ENCODE measurements at places on chromosomes 12 and 14.

DNA sequence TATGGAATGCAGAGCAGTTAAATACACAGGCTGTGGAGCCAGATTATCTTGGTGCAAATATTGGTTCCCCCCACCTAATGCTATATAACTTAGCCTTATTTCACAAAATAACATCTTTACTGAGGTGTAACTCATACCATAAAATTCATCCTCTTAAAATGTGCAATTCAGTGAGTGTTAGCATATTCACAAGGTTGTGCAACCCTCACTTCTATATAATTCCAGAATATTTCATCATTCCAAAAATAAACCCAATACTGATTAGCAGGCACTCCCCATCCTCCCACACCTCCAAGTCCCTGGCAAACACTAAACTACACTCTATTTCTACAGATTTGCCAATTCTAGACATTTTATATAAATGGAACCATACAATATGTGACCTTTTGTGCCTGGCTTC lies 116.3 kb upstream of the CNTN1 start:
- DNase-seq = no peak

- no peak for DNase-seq
Measured at GRCh38 chr12:131049002-131049401, 95.3 kb downstream of the ADGRD1 start.

DNA sequence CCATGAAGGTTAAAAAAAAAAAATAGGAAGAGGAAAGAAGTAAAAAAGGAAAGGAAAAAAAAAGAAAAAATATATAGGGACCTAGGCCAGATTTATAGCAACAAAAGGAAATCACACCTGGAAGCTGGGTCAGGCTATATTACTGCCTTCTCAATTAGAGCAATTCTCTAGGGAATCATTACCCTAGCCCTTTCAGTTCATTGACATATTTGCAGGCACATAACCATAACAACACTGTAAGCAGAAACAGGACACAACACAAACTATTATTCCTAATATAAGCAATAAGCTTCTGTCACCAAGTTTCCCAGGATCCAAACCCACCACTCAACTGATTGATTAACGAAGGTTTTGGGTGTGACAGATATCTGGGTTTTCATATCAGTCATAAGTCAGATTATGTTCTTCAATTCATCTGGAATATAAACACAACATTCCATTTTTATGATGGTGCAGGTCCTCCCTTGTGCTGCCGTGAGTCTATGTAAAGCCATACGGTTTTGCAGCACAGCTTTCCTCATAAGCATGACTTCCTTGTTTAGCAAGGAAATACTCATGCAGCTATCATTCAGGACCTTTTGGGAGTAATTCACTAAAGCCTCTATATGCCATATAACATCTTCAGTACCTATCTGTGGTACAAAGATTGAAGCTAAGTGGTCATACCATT lies 4.2 kb downstream of the PCNX4 start:
- no peak for DNase-seq

- no peak for DNase-seq
Measured at GRCh38 chr12:50955697-50956096, 3.4 kb downstream of the HIGD1C start.

GRCh38 chr12:75533239-75533638 lies 21.8 kb upstream of the KRR1 start:
- DNase-seq = no peak

- peak; percentile 95 for DNase-seq
Measured at GRCh38 chr12:124655698-124656516, 88.5 kb upstream of the NCOR2 start.

GRCh38 chr14:69873877-69874780 lies 5.1 kb upstream of the SMOC1 start:
- no peak for DNase-seq

DNA sequence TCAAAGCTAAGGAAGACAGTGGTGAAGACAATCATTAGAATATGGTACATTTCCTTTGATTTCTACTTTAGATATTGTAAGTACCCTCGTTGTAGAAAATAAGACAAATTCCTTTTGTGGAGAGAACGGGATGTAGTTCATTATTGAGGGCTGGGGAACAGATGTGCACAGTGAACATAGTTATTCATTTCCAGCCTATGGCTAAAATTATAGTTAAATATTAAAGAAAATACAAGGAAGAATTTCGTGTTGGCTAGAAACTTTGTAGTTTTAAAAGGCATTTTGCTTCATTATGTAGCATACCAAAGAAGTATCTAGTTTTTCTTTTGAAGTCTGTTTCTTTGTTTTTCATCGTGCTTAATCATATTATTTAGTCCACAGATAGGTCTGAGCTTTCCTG lies 201.8 kb downstream of the ESR2 start:
- no peak for DNase-seq

- no peak for DNase-seq
Measured at GRCh38 chr12:110245369-110245772, 35.7 kb upstream of the ATP2A2 start.

DNA sequence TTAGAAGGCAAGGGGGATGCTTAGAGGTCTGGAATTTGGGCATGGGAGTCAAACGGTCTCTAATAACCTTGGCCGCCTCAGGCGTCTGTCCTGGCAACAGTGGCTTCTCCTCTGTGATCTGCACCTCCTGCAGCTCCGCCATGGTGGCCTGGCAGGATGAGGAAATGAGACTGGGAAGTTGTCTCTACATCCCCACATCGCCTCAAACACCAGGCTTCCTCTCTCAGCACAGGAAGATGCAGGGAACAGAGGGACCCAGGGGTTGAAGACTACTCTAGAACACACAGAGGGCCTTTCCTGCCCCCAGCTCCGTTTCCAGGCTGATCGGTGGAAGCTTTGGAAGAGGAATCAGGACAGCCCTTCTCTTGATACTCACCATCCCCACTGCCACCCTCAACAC lies 1.7 kb downstream of the NDRG2 start:
- no peak for DNase-seq

DNA sequence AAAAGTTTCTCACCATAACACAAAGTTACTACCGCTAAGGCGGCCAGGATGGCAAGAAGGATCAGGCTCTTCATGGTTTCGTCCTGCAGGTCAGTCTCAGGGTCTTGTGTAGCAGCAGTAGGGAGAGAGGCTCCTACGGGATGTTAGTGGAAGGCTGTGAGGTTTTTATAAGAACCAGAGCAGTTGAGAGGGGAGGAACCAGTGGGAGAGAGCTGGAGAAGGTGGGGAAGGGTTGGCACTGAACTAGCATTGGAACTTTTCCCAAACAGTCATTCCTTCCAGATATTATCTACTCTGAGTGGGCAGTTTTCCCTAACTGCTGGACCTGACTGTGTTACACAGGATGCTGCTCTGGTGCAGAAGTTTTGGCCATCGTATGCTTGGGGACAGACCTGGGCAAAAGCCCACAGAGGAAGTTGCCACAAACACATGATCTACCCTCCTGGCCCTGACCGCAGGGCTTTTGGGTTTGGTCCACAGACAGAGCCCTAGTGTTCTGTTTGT lies at the start of gene MGP:
Gene MGP, minus strand, starts transcription at position 137 of the 504 bp plus-strand sequence. Its CDS starts 63 bp downstream, at position 74.
- DNase-seq = peak; percentile 85

GRCh38 chr14:38143659-38144505 lies 63.8 kb upstream of the SSTR1 start:
- no peak for DNase-seq

GRCh38 chr12:26164118-26164517 lies 31.3 kb upstream of the SSPN start:
- DNase-seq = no peak

DNA sequence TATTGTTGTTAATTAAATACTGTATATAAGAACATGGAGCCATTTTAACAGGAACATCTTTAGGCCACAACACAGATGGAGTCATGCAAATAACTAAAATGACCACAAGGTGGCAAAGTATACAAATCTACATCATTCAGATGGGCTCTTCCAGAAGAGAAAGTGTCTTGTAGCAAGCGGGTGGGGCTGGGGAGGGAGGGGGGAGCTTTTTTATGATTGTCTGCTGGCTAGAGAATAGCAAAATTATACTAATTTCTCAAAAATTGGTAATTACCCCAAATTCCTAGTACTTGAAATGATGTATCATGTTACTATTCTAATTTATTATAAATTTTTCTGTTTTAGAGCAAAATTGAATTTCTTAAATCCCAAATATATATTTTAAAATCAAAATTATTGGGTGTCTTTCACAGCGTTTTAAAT lies 378.7 kb downstream of the PRKD1 start:
- no peak for DNase-seq

DNA sequence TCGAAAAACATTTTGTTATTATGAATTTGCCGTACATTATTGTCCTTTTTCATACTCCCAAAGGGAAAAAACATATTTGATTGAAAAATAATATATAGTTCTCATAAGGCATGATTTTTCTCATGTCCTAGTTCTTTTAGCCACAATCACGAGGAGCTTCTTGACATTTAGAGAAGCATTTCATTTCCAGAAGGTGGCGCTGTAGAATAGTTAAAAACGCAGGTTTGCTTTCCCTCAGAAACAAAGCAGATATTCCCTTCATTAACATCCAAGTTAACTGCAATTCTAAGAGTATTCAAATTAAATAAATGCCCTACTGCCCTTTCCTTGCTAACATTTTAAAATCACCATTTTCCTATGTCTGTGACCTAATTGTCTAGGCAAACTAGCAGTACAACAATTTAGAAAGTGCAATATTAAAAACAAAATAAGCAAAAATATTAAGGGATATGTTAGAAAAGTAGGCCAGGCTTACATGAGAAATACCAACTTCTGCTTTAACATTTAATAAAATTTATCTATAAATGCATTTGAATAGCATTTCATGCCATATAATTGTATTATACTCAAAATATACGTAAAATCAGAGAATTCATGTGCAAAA lies 10.9 kb upstream of the PIK3C2G start:
- no peak for DNase-seq

GRCh38 chr14:102901633-102902032 lies 20.8 kb upstream of the AMN start:
- DNase-seq = no peak

GRCh38 chr12:24773996-24774395 lies 174.9 kb downstream of the BCAT1 start:
- no peak for DNase-seq

GRCh38 chr12:40502322-40502721 lies 189.9 kb upstream of the CNTN1 start:
- DNase-seq = no peak

DNA sequence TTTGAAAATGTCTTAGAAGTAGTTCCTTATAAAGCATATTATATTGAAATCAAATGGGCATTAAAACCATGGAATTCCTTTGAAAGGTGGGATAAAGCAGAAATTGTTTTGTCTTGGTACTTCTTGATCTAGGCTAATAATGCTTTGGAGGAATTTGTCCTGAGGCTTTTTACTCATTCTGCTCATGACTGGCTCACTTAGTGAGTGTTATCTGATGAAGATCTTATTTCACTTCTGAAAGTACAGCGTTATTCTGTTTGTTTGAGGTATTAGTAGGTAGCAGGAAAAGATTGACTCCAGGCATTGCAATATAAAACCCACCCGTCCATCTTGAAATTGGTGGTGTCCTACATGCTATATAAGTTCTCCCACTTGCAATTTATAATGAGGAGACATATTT lies 5.5 kb downstream of the C12orf71 start:
- DNase-seq = no peak

- DNase-seq = peak; percentile 41
Measured at GRCh38 chr12:5171701-5172100, 128.0 kb downstream of the KCNA5 start.

- no peak for DNase-seq
Measured at GRCh38 chr12:6321905-6322304, 11.4 kb downstream of the PLEKHG6 start.

GRCh38 chr12:52123487-52124186 lies 44.1 kb downstream of the SMIM41 start:
- DNase-seq = no peak

DNA sequence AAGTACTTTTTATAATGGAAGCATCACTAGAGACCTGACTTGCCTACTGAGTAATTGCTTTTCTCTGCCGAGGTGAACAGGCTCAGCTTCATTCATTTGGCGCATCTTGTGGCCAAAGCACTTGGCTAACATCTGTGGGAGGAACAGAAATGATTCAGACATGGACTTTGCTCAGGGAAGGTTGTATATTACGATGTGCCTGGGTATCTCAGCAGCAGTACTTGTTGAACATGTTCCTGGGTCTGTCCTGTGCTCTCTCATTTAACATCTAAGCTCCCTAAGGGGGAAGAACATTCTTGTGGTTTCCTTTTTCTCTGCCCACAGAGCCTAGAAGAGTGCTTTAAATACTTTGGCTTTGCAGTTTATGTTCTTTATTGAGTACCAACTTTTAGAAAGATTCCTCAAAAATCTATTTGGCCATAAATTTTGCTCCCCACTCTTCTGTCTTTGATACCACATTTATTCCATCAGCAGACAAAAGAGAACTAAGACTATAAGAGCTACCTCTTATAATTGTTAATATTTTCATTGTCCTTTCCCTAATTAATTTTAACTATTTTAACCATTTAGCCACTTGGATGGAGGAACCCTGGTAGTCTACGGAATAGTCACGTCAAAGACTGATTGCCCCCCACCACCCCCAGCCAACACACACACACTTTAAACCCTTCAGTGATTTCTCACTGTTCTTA lies 101.2 kb upstream of the EGLN3 start:
- DNase-seq = no peak

GRCh38 chr12:124543052-124543589 lies 24.3 kb downstream of the NCOR2 start:
- peak; percentile 85 for DNase-seq

DNA sequence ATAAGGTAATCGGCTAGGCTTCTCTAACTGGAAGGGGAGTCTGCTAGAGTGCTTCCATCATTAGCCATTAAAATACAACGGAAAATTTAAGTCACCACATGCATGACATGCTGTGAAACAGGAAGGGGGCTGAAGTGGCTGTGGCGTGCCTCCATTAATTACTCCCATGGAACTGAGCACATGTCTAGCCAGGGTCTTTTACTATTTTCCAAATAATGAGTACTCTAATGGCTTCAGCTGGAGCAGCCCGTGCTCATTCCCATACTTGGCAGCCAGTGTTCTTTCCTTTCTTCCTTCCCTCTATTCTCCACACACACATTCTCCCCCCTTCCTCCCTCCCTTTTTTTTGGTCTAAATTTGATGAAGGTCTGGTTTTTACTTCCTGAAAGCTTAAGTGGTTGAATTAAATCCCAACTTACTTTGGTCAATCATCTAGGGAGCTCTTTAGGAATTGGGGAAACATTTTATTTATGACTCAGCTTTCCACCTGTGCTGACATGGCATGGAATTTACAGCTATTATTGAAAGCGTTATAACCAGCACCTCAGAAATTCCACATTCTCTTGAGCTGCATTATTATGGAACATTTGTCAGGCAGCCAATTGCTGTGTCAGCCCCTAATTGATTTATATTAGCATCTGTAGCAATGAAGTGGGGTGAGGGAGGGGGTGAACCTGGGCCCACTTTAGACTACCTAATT lies 72.3 kb downstream of the LRIG3 start:
- peak; percentile 87 for DNase-seq

DNA sequence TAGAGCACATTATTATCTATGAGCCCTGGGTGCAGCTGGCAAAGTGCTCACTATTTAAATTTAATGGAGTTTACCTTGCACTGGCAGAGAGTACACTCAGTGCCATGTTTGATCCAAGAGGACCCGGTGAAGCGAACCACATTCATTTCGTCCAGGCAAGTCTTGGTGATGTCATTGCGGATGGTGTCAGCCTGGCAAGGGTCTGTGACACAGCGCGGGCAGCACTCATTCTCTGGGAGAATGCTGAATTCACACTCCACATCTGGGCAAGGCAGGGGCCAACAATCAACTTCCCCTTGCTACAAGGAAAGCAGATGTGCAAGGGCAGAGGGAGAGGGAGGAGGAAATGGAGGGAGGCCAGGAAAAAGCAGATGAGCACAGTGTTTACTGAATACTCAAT lies 356.2 kb downstream of the NELL2 start:
- no peak for DNase-seq

All from femur (tissue), 1 donor.